ENCODE measurements at places on chromosomes 4 and X.
A peak's percentile ranks its signal among the peaks of the same experiment; 100 is the strongest.

- DNase-seq, result no peak
These were observed 144.5 kb downstream of the EVC2 start for GRCh38 chr4:5563856-5564255.

DNA sequence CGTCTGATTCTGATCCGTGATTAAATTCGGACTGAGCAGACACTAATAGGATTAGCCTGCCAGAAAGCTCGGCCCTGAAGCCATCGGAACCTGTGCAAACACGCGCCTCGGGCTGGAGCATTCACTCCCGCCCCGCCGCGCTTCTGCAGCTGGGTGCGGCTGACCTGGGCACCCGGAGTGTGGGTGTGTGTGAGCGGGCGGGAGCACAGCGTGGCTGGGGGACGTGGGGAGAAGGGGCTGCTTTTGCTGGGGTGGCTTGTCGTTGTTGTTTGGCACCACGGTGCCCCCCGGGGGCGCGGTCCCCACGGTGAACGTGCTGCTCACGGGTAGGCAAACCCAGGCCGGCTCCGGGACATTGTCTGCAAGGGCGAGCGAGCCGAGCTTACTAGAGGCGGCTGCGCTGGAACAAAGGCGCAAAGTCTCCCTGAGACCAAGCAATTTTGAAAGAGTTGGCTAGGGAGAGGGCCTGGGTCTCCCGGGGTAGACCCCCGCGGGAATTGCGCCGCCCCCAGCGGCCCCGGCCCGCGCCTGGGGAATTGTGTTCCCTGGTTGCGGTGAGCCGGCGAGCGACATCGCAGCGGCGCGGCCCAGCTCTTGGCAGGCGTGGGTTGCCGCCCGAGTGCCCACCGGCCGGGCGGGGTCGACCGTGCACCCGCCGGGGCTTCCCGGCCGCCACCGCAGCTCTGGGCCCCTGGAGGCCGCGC is 1.4 kb downstream of the MAMLD1 start:
- DNase-seq, result peak; percentile 15

GRCh38 chr4:850323-850945 is 24.5 kb upstream of the CPLX1 start:
- DNase-seq, result no peak

DNA sequence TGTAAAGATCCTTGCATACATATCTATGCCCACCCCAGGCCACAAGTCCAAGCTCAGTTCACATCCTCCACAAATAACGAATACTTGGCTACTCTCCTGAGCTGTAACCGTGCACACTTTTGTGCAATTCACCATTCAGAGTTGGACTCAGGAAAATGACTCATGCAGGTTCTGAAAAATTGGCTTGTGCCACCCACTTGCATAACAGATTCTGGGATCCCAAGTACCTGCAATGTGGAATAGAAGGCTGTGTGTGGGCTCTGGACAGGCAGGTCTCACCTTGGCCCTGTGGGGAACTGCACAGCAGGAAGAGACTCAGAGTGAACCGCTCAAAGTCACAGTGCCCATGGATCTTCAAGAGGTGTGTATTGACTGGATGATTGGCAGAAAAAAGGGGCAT is 502.7 kb downstream of the PACRGL start:
- no peak for DNase-seq

- no peak for DNase-seq
These were observed 2.5 kb downstream of the CXCL1 start for GRCh38 chr4:73871511-73872310.

GRCh38 chr4:159272273-159273140 is 169.6 kb downstream of the RAPGEF2 start:
- DNase-seq, result no peak

DNA sequence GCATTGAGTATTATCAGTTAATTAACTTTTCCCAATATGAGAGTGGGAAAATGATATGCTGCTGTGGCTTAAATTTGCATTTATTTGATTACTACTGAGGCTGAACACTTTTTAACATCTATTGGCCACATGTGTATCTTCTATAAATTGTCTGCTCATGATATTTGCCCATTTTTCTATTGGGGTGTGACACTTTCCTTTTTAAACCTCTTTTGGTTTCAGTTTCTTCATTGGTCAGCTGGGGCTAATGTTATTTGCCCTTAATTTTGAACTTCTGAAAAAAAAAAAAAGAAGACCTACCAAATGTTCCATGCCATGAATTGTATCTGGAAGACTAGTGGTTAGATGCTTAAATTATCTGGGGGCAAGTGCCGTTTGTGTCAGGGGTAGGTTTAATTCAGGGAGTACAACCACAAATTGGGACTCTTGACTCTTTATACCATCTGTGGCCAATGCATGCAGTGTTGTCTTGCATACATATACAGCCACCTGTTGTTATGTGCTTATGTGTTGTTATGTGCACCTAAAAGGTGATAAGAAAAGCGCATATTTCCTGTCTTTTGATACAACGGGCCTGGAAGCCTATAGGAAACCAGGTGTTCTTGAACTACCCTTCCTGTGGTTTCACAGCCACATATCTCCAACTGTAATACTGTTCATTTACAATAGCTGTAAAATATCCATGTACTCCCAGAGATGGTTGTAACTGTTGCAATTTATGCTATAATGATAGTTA is 49.0 kb downstream of the SH2D1A start:
- no peak for DNase-seq

DNA sequence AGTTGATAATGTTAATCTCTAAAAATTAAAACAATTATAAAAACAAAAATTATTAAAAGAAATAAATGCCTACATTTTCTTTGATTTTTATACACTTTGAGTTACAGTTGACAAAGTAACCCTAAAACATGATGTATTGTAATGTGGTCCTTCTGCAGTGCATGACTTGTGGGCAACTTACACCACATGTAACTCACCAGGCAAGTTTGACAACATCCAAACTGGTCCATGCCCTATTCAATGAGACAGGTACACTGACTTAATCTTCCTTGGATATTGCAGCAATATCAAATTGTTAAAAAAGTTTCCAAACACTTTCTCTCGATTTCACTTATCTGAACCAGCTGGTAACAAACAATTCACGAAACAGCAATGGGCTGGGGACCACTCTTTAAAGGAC is 81.5 kb downstream of the FTHL17 start:
- DNase-seq, result no peak

DNA sequence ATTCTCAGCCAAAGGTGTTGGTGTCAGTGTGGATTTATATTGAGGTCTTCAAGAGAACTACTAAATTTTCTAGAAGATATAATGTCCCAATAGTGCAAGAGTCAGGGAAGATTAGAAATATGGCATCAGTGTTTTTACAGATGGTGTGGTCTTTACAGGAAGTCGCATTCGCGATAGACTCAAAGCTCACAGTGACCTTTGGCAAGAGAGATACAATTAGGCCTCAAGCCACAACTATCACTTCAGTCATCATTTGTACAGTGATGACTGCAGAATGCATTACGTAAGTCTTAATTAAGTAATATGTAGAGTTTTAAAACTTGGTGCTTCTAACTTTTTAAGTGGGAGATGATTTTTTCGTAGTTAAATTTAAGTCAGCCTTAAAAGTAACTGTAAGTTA is 237.2 kb upstream of the FSTL5 start:
- DNase-seq, result no peak

DNA sequence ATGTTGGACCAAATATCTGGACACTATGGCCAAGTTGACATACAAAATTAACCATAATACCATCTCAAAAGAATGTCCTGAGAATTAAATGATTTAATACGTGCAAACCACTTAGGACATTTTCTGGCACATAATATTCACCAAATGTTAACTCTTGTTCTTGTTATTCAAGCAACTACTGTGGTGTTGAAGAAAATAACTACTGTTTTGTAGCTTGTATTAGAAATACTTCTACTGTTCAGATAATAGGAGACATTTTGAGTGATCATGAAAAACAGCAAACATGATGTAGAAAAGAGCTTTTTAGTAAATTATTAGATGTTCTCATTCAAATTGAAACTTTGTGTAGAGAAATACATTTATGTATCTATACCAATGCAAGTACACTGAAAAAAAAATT is 140.7 kb upstream of the SMIM31 start:
- DNase-seq, result no peak

DNA sequence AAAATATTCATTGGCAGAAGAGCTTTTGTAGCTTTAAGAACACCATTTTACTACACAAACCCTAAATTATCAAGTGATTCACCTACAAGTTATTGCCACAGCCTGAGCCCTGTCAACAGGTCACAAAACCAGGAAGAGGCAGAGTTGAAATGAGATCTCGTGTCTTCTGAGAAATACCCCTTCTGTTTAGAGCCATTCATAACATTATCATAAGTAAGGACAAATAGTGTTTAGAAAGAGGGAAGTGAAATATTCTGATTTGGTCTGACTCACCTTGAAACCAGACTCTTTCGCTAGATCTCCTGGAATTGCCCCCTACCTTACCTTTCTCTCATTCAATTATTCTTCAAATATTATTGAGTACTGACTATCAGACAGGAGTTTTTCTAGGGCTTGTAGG is 5.9 kb downstream of the ETDB start:
- DNase-seq, result no peak

- DNase-seq, result no peak
These were observed 311.8 kb downstream of the HS3ST1 start for GRCh38 chr4:11116940-11117339.

DNA sequence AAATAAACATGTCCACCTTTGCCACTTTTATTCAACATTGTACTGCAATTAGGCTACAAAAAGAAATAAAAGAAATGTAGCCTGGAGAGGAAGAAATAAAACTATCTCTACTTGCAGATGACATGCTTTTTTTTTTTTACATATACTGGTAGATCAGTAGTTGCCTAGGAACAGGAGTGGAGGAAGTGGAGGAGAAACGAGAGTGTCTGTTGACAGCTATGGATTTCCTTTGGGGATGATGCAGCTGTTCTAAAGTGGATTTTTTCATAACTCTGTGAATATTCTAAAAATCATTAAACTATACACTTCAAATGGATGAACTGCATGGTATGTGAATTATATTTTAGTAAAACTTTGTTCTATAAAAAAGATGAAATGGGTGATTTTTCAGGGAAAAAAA is 116.4 kb downstream of the ANAPC4 start:
- DNase-seq, result no peak

DNA sequence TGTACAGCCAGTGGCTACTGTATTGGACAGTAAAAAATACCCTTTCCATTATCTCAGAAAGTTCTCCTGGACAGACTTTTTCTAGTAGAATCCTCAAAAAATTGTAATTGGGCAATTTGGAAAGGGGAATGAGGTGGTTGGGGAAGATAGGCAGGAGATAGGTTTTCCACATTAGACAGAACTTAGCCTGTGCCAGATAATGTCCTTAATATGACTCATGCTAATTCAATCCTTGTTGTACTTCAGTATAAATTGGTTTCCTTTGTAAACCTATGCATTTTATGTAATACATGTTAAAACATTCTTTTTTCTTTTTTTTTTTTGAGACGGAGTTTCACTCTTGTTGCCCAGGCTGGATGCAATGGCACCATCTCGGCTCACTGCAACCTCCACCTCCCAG is 8.9 kb downstream of the EIF4E start:
- DNase-seq, result no peak

- DNase-seq, result no peak
These were observed 200.6 kb upstream of the LDB2 start for GRCh38 chr4:17098996-17099395.

All from HAP-1 (cell line).